ENCODE measurements at places on chromosomes 4 and X.

GRCh38 chrX:150849996-150850720, 48.3 kb downstream of the CD99L2 start:
- no peak for DNase-seq

DNA sequence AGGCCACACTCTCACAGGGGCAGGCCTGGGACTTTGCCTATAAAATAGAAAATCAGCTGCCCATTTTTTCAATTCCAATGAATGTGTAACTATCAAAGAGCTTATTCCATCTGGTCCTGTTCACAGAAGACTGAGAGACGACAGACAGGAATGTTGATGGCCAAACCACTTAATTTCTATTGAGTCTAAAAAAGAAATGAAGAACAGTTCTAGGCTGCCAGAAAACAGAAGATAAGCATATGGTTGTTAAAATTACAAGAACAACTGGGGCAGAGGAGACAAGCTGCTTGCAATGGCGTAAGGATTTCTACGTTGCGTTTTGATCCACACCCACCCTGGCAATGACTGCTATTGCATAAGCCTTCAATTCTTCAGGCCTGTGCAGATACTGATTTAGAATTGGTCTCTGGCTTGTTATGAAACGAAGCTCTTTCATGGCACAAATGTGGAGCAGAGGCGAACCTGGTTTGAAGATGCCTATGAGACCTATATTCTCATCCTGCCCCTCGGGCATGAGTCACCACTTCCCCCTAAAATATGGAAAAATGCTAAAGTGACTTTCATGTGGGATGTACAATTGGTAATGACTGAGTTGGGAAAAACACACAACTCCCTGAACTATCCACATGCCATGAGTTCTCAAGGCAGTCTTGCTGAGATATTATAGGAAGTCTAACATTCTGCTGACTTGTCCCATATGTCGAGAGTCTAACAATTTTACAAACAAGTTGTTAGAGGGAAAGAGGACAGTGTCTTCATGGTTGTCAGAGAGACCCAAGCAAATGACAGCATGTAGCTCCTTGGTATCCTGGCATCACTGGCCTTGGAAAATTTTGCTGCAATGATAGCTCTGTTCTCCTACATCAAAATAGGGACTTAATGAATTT, 37.9 kb upstream of the SORBS2 start:
- DNase-seq, result no peak

- peak; percentile 89 for DNase-seq
These were observed 359.3 kb upstream of the GALNT7 start for GRCh38 chr4:172809319-172809718.

DNA sequence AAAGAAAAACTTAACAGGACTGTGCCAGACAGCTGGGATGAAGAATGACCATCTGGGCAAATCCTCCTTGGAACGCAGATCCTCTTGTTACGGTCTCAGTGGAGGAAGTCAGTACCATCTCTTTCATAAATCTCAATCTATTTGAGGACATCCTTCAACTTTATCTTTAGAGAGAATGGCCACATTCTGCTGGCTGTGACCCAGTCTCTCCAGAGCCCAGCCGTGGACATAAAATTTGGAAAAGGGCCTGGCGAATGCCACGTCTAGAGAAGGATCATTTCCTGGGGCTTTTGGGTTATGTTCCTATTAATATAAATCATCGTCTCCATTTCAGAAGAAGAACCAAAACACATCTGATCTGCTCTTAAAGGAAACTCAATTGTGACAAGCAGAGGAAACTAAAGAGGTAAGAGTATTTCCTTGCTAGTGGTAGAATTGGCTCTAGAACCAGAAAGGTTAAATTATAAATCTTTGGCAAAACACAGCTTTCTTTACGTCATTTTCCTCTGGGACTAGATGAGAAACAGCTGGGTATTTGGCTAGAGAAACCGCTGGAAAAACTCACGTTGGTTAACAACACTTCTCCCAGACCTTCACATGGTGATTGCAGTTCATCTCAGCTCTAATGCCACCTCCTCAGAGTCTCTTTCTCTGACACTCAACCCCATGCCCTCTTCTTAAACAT, 164.7 kb downstream of the CHIC2 start:
- no peak for DNase-seq

DNA sequence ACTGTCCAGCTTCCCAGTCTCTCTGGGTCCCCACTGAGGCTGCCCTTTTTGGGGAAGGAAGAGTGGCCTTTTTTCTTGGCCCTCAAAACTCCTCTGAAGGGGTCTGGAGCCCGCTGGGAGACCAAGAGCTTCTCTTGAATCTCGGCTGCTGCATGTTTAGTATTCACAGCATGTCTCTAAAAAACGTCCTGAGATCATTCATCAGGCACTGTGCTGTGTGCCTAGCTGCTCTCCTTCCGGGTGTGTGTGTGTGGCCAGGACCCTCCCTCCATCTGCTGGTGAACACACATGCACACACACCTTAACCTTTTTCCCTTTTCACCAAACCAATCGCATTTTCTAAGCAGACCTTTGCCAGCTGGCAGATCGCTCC, 841 bp upstream of the FRMPD3 start:
- no peak for DNase-seq

GRCh38 chrX:10856797-10857196, 236.4 kb upstream of the MID1 start:
- DNase-seq, result no peak

DNA sequence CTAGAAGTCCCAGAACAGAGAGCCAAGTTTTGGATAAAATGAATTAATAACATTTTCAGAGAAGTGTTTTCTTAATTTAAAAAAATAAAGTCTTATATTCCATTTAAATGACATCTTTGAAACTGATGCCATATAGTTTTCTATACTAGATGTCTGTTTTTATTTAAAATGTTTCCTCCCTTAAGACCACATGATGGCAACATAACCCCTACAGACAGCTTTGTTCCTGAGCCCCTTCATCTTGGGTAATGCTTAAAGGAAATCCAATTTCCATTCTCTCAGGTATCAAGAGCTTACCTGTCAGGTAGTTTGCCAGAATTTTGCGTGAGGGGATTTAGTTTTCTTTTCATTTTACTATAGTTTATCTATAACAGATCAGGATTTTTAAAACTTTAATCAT, 181.4 kb upstream of the UGT8 start:
- DNase-seq, result no peak

DNA sequence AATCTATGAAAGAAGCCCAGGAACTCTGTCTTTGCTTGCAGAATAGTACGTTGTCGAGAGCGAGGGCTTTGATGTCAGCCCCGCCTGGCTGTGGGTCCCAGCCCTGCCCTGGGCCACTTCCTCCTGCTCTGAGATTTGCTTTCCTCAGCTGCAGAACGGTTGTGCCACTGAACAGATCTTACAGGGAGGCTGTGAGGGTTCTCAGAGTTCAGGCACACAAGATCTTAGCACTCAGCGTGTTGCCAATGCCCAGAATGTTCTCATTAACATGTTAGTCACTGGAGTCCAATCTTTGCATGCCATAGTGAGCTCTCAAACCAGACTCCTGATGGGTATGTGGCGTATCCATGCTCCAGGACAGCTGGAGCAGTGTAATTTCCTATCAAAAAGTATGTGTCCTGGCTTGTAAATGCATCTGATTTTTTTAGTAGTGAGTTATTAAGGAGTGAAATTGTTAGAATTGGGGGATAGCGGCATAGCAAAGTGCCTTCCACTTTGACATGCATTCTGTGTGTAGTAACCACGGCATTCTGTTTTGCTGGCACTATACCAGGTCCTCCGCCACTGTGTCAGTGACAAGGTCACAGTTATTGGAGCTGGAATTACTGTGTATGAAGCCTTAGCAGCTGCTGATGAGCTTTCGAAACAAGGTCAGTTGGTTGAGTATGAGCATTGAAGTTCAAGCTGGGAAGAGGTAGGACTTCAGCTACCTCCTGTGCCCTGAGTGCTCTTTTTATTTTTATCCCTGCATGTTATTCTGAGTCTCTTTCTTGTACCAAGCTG, 31.6 kb downstream of the TKTL1 start:
- no peak for DNase-seq

DNA sequence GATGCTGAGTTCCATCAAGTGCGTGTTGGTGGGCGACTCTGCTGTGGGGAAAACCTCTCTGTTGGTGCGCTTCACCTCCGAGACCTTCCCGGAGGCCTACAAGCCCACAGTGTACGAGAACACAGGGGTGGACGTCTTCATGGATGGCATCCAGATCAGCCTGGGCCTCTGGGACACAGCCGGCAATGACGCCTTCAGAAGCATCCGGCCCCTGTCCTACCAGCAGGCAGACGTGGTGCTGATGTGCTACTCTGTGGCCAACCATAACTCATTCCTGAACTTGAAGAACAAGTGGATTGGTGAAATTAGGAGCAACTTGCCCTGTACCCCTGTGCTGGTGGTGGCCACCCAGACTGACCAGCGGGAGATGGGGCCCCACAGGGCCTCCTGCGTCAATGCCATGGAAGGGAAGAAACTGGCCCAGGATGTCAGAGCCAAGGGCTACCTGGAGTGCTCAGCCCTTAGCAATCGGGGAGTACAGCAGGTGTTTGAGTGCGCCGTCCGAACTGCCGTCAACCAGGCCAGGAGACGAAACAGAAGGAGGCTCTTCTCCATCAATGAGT, 46.6 kb downstream of the RHOH start:
- no peak for DNase-seq

DNA sequence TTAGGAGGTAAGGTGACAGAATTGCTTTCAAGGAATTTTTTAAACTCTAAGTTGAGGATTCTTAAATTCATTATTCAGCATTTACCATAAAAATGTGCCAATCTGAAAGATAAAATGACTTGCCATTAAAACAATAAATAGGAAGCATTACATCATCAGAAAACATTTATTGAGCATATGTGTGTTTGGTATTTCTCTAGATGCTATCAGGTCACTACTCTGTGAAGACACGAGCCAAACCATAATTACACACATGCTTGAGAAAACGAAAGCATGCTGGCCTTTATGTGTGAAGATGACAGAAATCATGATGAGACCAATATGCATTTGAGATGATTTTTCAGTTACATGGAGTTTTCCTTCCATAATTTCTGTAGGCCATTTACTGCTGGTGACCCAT, 12.3 kb upstream of the IL21 start:
- no peak for DNase-seq

DNA sequence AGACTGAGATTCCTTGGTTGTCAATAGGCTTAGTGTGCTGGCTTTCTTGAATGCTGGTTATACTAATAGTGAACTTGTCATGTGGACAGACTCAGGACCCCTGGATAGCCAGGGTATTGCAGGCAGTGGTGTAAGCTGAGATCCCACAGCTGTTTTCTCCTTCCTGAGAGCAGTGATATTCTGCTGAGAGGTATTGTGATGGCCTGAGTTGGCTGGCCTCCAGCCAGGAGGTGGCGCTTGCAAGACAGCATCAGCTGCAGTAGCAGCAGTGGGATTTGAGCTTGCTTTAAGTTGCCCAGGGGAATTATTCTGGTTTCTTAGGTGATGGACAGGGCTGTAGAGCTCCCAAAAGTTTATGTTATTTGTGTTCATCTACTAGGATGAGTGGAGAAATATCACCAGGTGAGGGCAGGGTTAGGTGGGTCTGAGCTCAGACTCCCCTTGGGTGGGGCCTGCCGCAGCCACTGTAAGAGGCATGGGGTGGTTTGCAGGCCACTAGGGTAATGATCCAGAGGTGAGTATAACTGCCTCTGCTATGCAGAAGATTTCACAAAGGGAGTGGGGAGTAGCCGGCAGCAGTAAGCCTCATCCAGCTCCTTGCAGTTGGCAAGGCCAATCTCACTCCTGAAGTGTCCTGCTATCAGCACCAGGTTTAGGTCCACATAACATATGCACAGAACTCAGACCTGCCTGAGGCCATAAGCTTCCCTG, 66.2 kb downstream of the IL15 start:
- peak; percentile 44 for DNase-seq

GRCh38 chr4:124432500-124432899, 280.0 kb downstream of the ANKRD50 start:
- DNase-seq, result no peak

DNA sequence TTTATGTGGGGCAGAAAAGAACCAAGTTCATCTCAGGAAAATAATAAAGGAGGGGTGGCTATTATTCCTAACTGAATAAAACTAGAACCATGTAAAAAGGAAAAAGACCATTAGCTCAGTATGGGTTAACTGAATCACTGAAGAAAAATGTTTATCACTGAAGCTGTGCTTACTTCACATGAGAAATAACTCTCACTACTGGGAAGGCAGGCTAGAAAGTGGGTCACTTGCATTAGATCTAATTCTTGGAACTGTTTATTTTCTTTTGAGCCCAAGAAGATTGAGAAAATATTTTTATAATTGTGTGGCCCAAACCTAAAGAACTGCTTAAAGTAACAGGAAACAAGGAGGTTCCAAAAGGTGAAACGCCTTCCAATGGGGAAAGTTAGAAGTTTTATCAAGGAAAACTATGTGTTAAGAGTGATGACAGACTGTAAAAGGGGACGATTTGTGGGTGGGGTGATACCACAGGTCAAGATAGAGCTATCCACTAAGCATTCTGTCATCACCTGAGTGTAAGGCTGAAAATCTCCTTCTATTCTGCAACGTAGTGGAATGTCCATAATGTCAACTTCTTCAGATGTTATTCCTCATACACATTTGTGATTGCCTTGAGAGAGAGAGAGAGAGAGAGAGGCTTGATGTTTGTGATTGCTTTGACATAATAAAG, 1083.5 kb downstream of the PCDH7 start:
- DNase-seq, result no peak

DNA sequence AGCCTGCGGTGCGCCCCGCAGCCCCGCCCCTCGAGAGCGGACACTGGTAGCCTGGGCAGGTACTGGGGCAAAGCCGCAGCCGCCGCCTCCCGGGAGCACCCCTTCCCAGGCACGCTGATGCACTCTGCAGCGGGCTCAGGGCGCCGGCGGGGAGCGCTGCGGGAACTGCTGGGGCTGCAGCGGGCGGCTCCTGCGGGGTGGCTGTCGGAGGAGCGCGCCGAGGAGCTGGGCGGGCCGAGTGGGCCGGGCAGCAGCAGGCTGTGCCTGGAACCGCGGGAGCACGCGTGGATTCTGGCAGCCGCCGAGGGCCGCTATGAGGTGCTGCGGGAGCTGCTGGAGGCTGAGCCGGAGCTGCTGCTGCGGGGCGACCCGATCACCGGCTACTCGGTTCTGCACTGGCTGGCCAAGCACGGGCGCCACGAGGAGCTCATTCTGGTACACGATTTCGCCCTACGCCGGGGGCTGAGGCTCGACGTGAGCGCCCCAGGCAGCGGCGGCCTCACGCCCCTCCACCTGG, 401 bp downstream of the SOWAHD start:
- peak; percentile 54 for DNase-seq

DNA sequence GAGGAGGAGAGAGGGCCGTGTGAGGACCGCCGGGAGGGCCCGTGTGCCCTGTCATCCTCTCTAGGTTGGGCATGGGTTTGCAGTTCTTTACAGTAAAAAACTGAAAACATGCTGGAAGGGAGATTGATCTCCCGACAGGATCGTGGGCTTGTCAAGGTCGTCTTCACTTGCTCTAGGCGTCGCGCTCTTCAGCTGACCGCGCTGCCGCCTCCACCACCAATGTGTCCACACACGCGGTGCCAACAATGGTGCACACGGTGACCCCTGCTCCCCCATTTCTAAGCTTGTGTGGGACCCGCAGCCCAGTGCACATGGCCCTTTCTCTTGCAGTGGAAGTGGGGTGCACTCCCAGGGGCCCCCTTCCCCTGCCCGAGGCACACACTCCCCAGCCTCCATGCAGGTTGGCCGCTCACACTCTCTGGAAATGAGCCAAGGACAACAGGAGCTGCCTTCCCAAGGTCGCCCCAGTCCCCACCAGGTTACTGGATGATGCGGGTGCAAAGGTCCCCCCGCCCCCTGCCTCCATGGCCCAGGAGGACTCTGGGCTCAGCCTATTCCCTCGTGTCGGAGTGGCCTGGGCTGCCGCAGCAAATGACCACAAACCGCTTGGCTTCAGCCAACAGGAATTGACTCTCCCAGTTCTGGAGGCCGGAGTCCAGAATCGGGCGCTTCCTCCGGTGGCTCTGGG, 1.7 kb upstream of the ZFP92 start:
- DNase-seq, result no peak

- no peak for DNase-seq
These were observed 343.6 kb downstream of the KCNIP4 start for GRCh38 chr4:21605006-21605405.
